ENCODE measurements at places on chromosomes 13 and 19. TPM values are rescaled to one million over a fixed set of nuclear protein-coding genes. Genes with fewer than 3 reads are reported as not detected.
A peak's percentile ranks its signal among the peaks of the same experiment; 100 is the strongest.

- DNase-seq, result no peak
Measured at GRCh38 chr13:46553521-46553885, 533 bp downstream of the LRCH1 start.

- DNase-seq, result no peak
Measured at GRCh38 chr19:18109733-18110608, 12.4 kb downstream of the MAST3 start.

Gene RNF113B
- not detected for total RNA-seq

GRCh38 chr13:38785490-38785889 lies 98.6 kb downstream of the FREM2 start:
- no peak for DNase-seq

Gene APOC1
- total RNA-seq, result 1.8 TPM

DNA sequence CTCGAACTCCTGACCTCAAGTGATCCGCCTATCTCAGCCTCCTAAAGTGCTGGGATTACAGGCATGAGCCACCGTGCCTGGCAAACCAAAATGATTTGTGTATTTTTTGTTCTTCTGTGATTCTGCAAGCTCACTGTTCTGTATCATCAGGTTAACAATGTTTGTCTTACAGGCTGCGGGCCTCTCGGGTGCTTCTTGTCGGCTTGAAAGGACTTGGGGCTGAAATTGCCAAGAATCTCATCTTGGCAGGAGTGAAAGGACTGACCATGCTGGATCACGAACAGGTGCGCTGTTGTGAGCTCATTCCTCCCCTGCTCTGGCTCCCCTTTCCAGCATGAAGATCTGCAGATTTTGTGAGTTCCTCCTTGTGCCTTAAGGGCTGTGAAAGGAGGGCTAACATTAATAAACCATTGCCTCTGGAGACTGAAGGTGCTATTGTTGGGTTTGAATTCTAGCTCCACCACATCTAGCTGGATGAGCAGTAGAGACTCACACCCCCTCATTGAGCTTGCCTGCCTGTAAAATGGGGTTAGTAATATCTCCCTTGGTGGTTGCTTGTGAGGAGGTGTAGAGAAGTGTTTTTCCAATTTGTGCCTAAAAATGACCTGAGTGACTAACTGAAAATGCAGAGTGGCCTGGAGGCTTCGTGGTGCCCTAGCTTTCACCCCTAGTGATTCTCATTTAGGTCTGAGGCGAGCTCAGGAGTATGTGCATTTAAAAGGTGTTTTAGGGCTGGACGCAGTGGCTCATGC lies 12.9 kb downstream of the SAE1 start:
- no peak for DNase-seq

DNA sequence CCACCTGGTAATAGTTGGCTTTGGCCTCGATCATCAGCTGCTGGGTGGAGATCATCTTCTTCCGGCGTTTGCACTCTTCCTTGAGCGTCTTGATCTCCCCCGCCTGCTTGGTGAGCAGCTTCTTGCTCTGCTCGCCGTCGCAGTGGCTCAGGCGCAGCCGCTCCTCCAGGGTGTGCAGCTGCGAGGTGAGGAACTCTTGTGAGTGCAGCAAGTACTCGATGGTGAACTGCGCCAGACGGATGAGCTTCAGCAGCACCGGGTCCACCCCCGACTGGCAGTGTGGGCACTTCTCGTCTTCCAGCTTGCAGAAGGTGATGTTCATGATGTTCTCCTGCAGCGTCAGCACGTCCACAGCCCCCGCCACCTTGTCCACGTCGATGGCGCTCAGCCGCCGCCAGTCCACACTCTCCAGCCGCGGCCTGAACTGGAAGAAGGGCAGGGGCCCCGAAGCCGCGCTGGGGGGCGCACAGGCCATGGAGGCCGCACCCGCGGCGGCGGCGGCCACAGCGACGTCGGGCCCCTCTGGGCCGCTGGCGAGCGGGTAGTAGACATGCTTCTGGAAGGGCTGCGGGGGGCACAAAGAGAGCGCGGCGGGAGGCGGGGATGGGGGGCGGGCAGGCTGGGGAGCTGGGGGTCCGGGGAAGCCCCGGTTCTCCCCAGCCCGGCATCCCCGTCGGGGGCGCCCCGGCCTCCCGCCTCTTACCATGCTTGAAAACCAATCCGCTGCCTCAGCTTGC lies 3.0 kb downstream of the DZIP1 start:
- DNase-seq, result no peak

Gene RASGRP4
- not detected for total RNA-seq

- DNase-seq, result no peak
Measured at GRCh38 chr19:50749490-50749889, 20.8 kb upstream of the GPR32 start.

DNA sequence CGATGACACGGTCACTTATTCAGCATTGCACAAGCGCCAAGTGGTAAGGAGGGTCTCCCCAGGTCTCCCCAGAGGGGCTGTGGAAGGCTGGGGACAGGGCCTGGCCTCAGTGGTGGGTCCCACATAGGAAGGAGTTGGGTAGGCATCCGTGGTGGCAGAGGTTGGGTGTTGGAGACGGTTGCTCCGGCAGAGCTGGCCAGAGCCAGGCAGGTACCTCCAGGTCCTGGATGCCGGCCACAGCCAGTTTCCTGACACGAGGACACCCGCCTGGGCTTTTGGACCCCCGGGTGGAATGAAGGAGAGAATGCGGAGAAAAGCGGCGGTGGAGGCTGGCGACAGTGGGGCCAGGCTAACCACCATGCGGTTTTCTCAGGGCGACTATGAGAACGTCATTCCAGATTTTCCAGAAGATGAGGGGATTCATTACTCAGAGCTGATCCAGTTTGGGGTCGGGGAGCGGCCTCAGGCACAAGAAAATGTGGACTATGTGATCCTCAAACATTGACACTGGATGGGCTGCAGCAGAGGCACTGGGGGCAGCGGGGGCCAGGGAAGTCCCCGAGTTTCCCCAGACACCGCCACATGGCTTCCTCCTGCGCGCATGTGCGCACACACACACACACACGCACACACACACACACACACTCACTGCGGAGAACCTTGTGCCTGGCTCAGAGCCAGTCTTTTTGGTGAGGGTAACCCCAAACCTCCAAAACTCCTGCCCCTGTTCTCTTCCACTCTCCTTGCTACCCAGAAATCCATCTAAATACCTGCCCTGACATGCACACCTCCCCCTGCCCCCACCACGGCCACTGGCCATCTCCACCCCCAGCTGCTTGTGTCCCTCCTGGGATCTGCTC lies 1.3 kb upstream of the FFAR1 start:
- DNase-seq, result no peak

GRCh38 chr13:80379245-80379644 lies 38.3 kb upstream of the SPRY2 start:
- no peak for DNase-seq

DNA sequence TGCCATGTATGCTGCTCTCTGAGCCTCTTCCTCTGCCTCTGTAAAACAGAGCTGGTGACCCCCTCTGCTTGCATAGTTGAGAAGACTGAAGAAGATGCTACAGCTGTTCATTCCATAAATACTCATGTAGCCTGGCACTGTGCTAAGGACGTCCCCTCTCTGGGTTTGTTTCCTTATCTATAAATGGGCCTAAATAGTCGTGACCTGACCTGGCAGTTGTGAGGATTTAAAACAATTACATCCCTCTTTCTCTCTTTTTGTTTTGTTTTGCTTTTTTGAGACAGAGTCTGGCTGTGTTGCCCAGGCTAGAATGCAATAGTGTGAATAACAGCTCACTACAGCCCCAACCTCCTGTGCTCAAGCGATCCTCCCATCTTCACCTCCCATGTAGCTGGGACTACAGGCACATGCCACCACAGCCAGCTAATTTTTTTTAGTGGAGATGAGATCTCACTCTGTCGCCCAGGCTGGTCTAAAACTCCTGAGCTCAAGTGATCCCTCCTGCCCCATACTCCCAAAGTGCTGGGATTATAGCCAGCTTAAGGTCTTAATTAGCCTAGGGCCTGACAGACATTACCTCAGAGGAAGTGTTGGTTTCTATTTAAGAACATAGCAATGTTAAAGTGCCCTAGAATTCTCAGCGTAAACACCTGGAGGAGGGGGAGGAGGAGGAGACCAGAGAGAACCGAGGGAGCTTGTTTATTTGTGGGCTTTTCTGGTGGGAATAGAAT lies 4.6 kb downstream of the WDR62 start:
- no peak for DNase-seq

DNA sequence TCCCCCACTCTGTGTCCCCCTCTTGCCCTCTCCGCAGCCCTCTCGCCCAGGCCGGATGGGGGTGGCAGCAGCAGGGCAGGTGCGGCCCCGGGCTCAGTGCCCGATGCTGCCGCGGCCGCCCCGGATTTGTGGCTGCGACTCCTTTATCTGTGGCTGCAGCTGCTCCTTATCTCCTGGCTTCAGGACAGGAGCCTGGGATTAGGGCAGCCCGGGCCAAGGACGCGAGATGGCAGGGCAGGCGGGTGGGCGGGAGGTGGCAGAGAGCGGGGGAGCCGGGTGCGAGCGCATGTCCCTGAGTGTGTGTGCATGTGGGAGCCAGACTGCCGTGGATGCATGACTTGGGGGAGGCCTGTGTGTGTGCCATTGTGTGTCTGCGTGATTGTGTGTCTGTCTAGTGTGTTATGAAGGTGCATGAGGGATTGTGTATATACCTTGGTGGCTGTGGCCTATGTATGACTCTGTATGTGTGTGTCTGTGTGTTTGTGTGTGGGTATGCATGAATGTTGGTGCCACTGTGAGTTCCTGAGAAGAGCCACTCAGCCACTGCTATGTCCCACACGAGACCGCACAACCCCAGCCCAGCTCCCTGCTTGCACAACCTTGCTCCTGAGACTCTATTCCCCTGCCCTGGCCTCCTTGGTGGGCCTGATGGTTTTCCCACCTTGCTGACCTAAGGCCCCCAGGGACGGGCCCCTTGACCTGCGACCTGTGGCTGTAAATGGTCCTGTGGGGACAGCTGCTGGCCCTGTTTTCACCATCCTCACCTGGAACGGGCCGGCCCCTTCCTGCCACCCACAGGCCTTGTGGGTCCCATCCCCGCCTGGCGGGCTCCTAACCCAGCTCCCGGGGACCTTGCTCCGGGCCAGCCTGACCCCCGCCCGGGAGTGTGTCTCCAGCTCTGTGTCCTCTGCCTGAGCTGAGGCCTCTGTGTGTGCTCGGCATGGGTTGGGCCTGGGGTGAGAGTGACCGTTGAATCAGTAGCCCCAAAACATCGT lies 5.3 kb upstream of the NRTN start:
- no peak for DNase-seq

DNA sequence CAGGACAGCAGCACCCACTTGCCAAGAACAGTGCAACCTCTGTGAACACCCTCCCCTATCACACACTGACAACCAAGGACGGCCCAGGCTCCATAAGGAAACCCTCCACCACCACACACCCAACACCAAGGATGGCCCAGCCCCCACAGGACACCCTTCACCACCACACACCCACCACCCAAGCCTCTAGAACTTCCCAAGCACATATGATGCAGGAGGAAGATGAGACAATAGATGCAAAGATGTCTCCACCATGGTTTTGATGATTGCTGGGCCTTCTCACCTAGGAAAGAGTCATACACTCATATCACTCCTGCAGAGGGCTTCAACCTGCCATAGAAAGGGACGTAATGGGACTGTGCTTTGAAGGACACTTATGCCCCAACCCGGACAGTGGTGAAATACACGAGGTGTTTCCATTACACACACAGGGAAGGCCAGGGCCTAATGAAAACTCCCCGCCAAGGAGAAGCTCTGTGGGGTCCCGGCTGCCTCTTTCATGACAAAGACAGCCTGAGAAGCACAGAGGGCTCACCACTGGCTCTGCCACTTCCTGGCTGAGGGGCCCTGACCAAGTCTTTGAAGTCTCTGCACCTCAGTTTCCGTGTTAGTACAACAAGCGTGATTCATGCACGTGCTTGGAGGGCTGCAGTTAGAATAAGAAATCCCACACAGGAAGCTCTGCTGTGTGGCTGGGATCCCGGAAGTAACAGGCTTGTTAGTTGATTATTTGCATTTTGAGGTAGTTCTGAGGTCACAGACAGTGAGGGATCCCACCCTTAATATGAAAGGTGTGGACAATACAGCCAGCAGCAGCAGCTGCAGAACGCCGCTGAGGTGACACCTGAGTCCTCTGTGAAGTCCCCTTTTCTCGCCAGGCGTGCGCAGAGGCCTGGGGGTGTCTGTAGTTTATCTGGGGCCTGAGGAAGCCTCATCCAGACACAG lies 61.9 kb upstream of the ATP12A start:
- DNase-seq, result no peak

- DNase-seq, result no peak
Measured at GRCh38 chr13:42305503-42305902, 33.6 kb downstream of the AKAP11 start.

Gene MYADM
- total RNA-seq, result 5.9 TPM

DNA sequence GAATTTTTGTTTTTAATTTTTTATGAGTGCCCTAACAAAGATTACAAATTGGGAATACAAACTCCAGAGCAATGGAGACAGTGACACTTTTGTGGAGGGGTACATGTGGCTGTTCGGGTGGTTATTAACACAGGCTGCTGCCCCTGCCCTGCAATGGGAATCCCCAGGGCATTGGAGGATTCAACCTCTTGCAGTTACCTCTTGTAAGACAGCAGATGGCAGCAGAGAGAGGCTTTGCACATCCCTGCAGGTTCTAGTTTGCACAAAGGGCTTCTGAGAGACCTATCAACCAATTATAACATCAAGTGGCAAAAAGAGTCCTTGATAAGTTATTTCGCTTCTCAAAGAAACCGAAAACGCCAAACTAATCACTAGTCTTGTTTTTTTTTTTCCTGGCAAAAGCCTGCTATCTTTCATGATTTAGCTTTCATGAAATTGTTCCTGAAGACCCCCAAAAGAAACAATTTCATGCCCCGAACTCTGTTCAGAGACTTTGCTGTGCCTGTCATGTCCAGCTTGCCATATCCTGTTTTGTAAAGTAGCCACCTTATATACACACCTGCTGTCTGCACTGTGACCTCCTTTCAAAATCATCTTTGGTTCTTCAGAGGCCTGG lies 10.4 kb downstream of the GJB2 start:
- DNase-seq, result peak; percentile 79

Gene NPAS1
- not detected for total RNA-seq

Gene C19orf18
- total RNA-seq, result 0.13 TPM

Gene KLK8
- total RNA-seq, result not detected

Gene OR7D2
- 0.25 TPM for total RNA-seq

GRCh38 chr19:42185277-42185676 lies 32.2 kb downstream of the DEDD2 start:
- DNase-seq, result no peak

- no peak for DNase-seq
Measured at GRCh38 chr19:52691737-52692136, 43.1 kb downstream of the ZNF611 start.

Gene ZNF726
- 3.5 TPM for total RNA-seq

DNA sequence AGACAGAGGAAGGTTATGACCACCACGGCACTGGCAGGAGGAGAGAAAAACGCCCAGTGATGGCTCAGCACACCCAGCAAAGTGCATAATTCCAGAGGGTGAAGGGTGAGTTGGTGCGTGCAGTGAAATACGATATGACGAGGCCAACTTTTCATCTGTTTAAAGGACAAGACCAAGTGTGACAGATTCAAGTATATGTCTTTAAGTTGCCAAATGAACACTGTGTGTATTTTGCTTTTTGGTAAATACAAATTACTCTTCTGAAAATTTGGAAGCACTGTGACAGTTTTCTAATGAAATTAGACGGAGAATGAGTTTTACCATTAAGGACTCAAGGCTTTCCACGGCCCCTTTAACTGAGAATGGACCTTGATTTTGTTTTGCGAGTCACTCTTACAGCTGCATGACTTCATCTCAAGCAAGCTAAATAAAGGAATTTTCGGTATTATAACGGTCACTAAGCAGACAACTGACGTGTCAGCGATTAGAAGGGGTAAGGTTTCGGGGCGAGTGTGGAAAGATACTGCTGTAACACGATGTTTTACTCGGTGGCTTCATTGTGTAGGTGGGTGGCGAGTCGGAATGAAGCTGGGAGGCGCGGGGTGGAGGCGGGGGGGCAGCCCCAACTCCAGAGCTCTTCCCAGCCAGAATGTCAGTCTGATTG lies 22.8 kb downstream of the COL4A2 start:
- no peak for DNase-seq

- no peak for DNase-seq
Measured at GRCh38 chr13:98710521-98710920, 42.0 kb downstream of the SLC15A1 start.
